GM18507 (cell line): ENCODE measurements at places on chromosomes 5 and 9.

GRCh38 chr5:38650946-38651345 lies 94.5 kb upstream of the LIFR start:
- no peak for DNase-seq

- no peak for DNase-seq
Measured at GRCh38 chr9:11257992-11258391, 645.2 kb upstream of the PTPRD start.

- no peak for DNase-seq
Measured at GRCh38 chr9:96163161-96163560, 138.8 kb downstream of the HSD17B3 start.

DNA sequence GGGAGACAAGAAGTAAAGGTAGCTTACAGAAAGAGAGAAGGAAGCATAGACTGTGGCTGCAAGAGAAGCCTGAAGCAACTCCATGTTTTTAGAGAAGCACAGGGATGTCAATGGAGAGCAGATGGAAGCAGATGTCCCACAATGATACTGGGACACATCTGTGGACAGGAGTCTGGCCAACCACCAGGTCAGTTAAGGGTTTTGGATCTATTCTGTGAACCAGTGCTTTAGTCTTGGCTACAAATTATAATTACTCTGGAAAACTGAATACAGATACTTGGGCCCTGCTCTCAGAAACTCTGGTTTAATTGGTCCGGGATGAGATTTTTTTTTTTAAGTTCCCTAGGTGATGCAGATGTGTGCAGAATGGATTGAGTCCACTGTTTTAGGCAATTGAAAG lies 592.8 kb downstream of the CSNK1G3 start:
- no peak for DNase-seq

GRCh38 chr5:176770431-176770830 lies 39.9 kb upstream of the UNC5A start:
- no peak for DNase-seq

- no peak for DNase-seq
Measured at GRCh38 chr9:96258967-96259366, 43.0 kb downstream of the HSD17B3 start.

GRCh38 chr5:8577792-8578191 lies 708.8 kb downstream of the MTRR start:
- DNase-seq, result no peak

- DNase-seq, result no peak
Measured at GRCh38 chr9:4826417-4827166, 33.8 kb downstream of the RCL1 start.

DNA sequence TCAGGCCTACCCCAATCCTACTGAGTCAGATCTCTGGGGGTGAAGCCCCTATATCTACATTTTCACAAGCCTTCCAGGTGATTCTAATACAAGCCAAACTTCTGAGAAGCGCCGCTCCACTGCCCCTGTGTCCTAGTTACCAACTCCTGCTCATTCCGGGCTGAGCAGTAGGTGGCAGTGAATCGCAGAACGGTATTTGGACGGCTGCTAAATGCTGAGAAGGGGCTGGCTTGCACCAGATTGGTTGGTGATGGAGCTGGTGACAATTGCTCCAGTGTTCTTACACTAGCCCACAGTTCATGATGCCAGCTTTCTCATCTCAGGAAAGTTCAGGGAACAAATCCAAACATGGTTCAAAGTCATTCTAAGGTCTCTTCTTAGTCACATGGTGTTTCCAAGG lies 31.1 kb upstream of the FGF1 start:
- no peak for DNase-seq

GRCh38 chr9:123129423-123129822 lies 96.0 kb downstream of the GPR21 start:
- no peak for DNase-seq
